ENCODE measurements at places on chromosomes 13 and 19. TPM values are rescaled to one million over a fixed set of nuclear protein-coding genes. Genes with fewer than 3 reads are reported as not detected.

Gene KLK10
- 22.4 TPM for total RNA-seq

Gene DENND1C
- 0.69 TPM for total RNA-seq

Gene IGLON5
- total RNA-seq: not detected

Gene CCDC169
- total RNA-seq: 1.6 TPM

Gene SYCN
- total RNA-seq: not detected

Gene SCGB2B2
- total RNA-seq: 0.59 TPM

Gene ALOX5AP
- 13.3 TPM for total RNA-seq

Gene WDR87
- total RNA-seq: not detected

Gene IL17D
- 5.9 TPM for total RNA-seq

Gene ZNF560
- 0.49 TPM for total RNA-seq

Gene IRS2
- total RNA-seq: 11.5 TPM

Gene TRIP10
- total RNA-seq: 43.3 TPM

Gene CGB2
- not detected for total RNA-seq

Gene BRSK1
- 3.6 TPM for total RNA-seq

Gene UBE2L5
- total RNA-seq: 0.99 TPM

Gene CEACAM1
- 3.5 TPM for total RNA-seq

Gene CBLC
- 12.5 TPM for total RNA-seq

Gene TEKTIP1
- not detected for total RNA-seq

Gene HNRNPUL1
- 108 TPM for total RNA-seq

Gene MEDAG
- total RNA-seq: 3.6 TPM

Gene OR4F17
- total RNA-seq: not detected

Gene ACP7
- 5.2 TPM for total RNA-seq

Gene UBL3
- 28.7 TPM for total RNA-seq

All from skin of body (tissue), 3 donors.